ENCODE measurements at places on chromosomes 13 and 19.
A peak's percentile ranks its signal among the peaks of the same experiment; 100 is the strongest.

GRCh38 chr13:79806821-79807220 is 325.9 kb downstream of the NDFIP2 start:
- no peak for DNase-seq

GRCh38 chr19:48994035-48994386 is 324 bp downstream of the RUVBL2 start:
- DNase-seq = no peak

GRCh38 chr19:41913538-41914423 is 14.5 kb downstream of the ERFL start:
- DNase-seq = no peak

- DNase-seq = peak; percentile 56
These were observed 251.0 kb downstream of the UQCRFS1 start for GRCh38 chr19:28961772-28962500.

- DNase-seq = no peak
These were observed 375.7 kb upstream of the SPRY2 start for GRCh38 chr13:80716610-80717081.

GRCh38 chr13:40348096-40348679 is 318.3 kb downstream of the FOXO1 start:
- DNase-seq = no peak

DNA sequence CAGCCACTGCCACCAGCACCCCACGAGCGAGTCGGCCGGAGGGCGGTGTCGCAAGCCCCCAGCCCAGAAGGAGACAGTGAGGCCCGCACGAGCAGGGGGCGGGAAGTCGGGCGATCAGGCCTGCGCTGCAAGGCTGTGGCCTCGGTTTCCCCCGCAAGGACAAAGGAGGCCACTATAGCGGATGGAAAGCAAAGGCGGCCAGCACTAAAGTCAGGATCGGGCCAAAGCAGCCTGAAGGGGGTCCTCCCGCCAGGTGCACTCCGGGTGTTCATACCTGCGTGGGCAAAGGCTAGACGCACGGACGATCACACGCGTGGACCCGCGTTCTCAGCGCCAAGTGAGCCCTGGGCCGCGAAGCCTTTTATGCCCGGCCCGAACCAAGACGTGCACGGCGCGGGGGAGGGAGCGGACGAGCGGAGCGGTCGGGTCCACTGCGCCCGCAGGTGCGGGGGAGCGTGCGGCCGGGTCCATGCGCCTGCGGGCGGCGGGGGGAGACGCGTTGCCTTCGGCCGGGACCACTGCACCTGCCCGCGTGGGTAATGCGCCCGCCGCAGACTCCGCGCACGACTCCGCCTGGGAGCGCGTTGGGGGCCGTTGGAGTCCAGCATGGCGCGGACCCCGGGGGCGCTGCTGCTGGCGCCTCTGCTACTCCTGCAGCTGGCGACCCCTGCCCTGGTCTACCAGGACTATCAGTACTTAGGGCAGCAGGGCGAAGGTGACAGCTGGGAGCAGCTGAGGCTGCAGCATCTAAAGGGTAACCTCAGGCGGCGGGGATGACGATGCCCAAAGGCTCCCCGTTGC is at the start of the genes PRDX2 and THSD8:
Gene PRDX2 (minus strand): TSS at position 335 of the 801 bp plus-strand sequence. CDS start 539 bp downstream, outside the sequence.
Gene THSD8 (plus strand): TSS at position 604 of the 801 bp plus-strand sequence. CDS start 3 bp downstream, at position 607.
- DNase-seq = no peak

DNA sequence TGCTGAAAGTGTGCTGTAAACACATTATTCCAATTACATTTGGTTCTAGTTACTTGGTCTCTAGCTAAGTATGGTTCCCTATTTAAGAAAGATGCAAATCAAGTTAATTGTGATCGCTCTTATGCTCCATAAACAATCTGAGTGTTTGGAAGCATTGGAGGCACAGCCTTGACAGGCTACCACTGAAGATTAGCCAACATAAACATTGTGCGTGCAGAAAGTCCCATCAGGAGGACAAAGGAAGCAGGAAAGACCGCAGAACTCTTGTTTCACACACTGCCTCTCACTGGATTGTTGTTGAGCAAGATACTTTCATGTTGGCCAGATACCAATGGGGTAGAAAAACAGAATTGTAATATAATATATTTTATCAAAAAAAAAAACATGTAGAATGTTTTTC is 814.4 kb downstream of the EFNB2 start:
- DNase-seq = no peak

DNA sequence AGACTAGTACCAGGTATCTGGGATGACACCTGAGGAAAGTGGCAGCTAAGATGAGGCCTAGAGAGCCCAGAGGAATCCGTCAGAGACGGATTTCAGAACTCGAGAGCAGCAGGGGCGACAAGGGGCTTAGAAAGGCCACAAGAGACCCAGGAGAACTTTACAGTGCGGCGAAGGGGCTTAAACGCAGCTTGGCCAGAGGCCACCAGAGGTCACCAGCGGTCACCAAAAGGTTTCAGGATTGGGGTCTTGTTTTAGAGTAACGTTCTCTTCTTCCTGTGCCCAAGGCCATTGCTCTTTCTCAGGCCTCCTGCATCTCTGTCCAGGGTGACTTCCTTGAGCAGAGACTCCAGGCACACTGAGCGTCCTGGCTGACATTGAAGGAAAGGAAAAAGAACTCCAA is 2.2 kb downstream of the ZSCAN22 start:
- no peak for DNase-seq
